ENCODE measurements at places on chromosomes 4 and X. TPM values are rescaled to one million over a fixed set of nuclear protein-coding genes. Genes with fewer than 3 reads are reported as not detected.

DNA sequence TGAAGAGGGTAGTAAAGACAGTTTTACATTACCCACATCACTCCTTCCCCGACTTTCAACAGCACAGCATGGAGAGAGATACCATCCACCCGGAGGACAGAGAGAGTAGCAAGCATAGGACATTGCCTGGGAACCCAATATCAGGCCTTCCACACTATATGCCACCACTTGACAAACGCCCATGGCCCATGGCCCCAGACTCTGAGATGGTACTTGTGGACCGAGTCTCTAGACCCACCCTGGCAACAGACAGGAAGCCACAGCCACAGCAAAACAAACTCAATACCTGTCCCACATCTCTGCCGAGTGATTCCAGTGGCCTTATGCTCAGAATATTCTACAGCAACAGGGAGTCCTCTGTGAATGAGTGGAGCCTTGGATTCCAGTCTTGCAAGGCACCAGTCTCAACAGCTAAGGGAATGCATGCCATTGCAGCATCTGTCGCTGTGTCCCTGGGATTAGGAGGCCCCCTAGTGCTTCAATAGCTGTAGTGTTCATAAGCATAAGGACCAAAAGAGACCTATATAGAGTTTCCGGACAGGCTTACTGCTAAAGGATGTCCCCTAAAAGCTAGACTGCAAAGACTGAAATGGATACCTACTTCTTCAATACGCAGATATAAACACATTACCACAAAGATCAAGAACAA, 14.7 kb upstream of the CT55 start:
- DNase-seq, result peak; percentile 6

DNA sequence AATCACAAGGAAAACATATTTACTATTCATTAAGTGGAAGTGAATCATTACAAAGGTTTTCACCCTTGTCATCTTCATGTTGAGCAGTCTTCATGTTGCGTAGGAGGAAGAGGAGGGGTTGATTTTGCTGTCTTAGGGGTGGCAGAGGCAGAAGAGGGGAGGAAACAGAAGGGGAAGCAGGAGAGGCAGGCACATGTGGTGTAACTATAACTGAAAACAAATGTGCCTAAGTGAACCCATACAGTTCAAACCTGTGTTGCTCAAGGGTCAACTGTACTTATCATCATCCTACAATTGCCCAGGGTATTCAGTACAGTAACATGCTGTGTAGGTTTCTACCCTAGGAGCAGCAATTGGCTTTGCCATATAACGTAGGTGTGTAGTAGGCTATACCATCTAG, 47.2 kb downstream of the SYNPO2 start:
- no peak for DNase-seq

DNA sequence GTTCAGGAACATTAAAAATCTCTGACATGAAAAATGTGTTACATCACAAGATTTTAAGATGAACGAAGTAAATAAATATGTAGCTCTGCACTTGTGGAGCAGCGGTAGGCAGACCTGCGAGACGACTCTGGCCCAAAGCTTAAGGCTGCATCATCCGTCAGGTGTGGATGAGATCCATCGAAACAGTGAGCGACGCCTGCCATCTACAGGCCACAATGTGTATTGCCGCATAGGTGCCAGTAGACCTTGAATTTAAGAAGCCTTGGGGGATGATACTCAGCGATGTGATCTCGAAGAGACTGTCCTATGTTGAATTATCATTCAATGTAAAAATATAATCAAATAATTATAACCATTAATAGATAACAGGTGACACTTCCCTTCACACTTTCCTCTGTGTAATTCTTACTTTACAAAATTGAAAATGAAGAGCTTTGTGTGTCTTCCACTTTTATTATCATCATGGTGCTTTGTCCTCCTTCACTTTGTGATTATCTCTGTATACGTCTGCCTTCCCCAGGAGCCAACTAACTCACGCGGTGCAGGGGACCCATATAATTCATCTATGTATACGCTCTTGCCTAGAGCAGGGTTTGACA, 851.0 kb downstream of the RAB28 start:
- peak; percentile 67 for DNase-seq

DNA sequence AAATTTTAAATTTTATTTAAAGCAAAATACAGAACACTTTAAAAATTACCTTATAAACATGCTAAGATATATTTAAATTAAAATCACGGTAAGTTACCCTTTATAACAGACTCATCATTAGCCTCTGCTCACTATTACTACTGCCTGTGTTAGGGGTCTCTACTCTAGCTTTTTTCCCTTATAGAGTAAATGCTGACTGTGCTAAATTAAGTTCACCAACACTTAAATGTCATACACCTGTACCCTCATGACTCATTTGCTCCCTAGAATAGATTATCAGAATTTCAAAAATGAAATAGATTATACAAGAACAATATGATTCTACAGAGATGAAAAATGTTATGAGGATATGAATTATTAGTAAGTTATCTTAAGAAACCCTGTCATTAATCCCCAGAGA, 131.1 kb upstream of the INPP4B start:
- no peak for DNase-seq

TRPC5OS gene
- polyA plus RNA-seq, result not detected

TMSB15B gene
- polyA plus RNA-seq, result 10.3 TPM
